T-helper 9 cell (primary cell): ENCODE measurements at places on chromosomes 4 and X.

- DNase-seq = no peak
These were observed 165.4 kb upstream of the C1QTNF7 start for GRCh38 chr4:15262396-15262795.

DNA sequence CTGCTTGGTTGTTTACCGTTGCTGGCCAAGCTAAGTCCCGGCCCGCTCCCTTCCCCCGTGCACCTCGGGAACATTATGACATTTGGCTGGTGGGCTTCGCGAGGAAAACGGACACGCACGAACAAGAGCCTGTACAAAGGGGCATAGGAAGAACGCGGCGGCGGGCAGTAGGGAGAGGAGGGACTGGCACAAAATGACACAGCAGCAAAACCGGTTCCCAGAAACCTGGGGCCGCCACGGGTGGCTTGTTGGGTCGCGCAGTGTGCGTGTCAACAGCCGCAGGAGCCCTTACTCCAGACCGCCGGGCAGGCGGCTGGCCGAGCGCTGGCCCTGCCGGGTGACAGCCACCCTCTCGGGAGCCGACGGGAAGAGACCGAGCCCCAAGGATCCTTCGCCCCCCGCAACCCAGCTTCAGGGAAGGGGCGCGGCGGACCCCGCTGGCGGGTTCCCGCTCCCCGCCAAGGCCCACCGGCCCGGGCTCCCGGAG lies 1.6 kb upstream of the LIN54 start:
- no peak for DNase-seq

DNA sequence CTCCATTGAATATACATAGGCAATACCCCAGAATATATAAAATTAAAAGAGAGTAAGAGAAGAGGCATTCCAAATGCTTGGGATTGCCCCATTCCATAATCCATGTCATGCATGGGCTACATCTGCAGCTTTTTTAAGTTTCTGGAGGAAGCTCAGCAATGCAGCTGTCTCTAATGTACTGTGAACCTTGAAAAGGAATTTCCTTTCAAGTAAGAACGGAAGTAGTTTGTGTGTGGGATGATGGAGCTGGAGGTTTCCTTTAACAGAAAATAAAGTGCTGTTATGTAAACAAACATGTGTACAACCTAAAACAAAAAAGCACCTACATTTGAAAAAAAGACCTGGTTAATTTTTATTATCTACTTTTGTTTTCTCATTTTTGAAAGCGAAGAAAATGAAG lies 303.5 kb downstream of the BMPR1B start:
- DNase-seq = no peak

GRCh38 chr4:124997991-124998390 lies 285.5 kb upstream of the ANKRD50 start:
- no peak for DNase-seq

- DNase-seq = no peak
These were observed 692.0 kb upstream of the FAM241A start for GRCh38 chr4:111453216-111453615.

- DNase-seq = no peak
These were observed 182.1 kb downstream of the TENM3 start for GRCh38 chr4:182425302-182425701.
